Smooth muscle cell of the umbilical artery (primary cell): ENCODE measurements at places on chromosomes 4 and X. TPM values are rescaled to one million over a fixed set of nuclear protein-coding genes. Genes with fewer than 3 reads are reported as not detected.

SSX4 gene
- total RNA-seq = not detected in 2 replicates

CTAG2 gene
- total RNA-seq = 0.65 and 3.3 TPM in 2 replicates

CLNK gene
- not detected in 2 replicates for total RNA-seq

AFF2 gene
- total RNA-seq = 3.6 and 6.8 TPM in 2 replicates

GAGE12E gene
- not detected in 2 replicates for total RNA-seq

PNCK gene
- total RNA-seq = 0.59 and 0.92 TPM in 2 replicates

TMEM47 gene
- total RNA-seq = 37.4 and 40.6 TPM in 2 replicates

IBSP gene
- total RNA-seq = not detected in 2 replicates

UFSP2 gene
- 41.7 and 46.0 TPM in 2 replicates for total RNA-seq

UBE2D3 gene
- 272 and 420 TPM in 2 replicates for total RNA-seq

ARMCX1 gene
- total RNA-seq = 32.0 and 46.3 TPM in 2 replicates

OCRL gene
- total RNA-seq = 30.3 and 37.0 TPM in 2 replicates

IL15 gene
- total RNA-seq = 6.0 and 8.3 TPM in 2 replicates

FAM184B gene
- total RNA-seq = 0.05 TPM in 1 of 2 replicates, not detected in the other

SPIN3 gene
- total RNA-seq = 7.9 and 11.3 TPM in 2 replicates

EMCN gene
- total RNA-seq = not detected in 2 replicates

CFI gene
- total RNA-seq = 1.2 and 9.2 TPM in 2 replicates

UCHL1 gene
- total RNA-seq = 1,235 and 1,433 TPM in 2 replicates

PAGE1 gene
- not detected in 2 replicates for total RNA-seq

IL2 gene
- total RNA-seq = not detected in 2 replicates

PNMA6F gene
- total RNA-seq = not detected in 2 replicates

TMEM154 gene
- total RNA-seq = 4.8 and 9.8 TPM in 2 replicates

CXCR3 gene
- total RNA-seq = not detected in 2 replicates

GAR1 gene
- total RNA-seq = 2.1 and 4.5 TPM in 2 replicates

SCML2 gene
- 0.59 and 1.3 TPM in 2 replicates for total RNA-seq

CSAG3 gene
- total RNA-seq = not detected in 2 replicates

XG gene
- 0.59 and 1.7 TPM in 2 replicates for total RNA-seq

TXK gene
- total RNA-seq = 0.59 and 0.60 TPM in 2 replicates

ETDB gene
- total RNA-seq = not detected in 2 replicates

CBLL2 gene
- total RNA-seq = 0.05 TPM in 1 of 2 replicates, not detected in the other

RBM3 gene
- 53.3 and 64.1 TPM in 2 replicates for total RNA-seq

USP27X gene
- total RNA-seq = 3.6 TPM in 2 replicates

NUDT10 gene
- 2.1 and 5.2 TPM in 2 replicates for total RNA-seq

OR13H1 gene
- total RNA-seq = not detected in 2 replicates

IQSEC2 gene
- 4.9 and 6.2 TPM in 2 replicates for total RNA-seq

TAF7L gene
- total RNA-seq = 0.59 and 0.65 TPM in 2 replicates

ASMTL gene
- 9.5 and 13.1 TPM in 2 replicates for total RNA-seq

SHOX gene
- not detected in 2 replicates for total RNA-seq

RTL9 gene
- total RNA-seq = under 0.01 and 0.37 TPM in 2 replicates

MED12 gene
- total RNA-seq = 26.1 and 34.4 TPM in 2 replicates

TMEM33 gene
- 41.9 and 59.3 TPM in 2 replicates for total RNA-seq

C4orf36 gene
- total RNA-seq = 0.42 TPM in 1 of 2 replicates, not detected in the other

OTUD5 gene
- total RNA-seq = 38.0 and 50.4 TPM in 2 replicates

PAGE2B gene
- not detected in 2 replicates for total RNA-seq

FTSJ1 gene
- 49.3 and 61.4 TPM in 2 replicates for total RNA-seq

THAP9 gene
- total RNA-seq = 5.0 and 5.1 TPM in 2 replicates
